ENCODE measurements at places on chromosomes 11 and 22.

DNA sequence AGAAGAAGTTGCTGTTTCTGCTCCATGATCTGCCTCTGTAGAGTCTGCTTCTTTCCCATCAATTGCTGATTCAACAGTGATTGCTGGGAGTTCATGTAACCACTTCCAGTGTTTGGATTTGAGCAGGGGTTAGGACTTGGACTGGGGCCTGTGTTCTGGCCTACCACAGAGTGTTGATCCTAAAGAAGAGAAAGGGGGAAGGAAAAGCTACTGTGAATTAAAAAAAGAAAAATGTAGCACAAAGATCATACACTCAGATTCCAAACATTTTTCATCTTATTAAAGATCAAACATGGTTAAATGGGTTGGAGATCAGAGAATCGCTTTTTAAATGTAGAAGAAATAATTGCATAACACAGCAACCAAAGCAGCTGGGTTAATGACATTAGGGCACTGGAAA is 67.6 kb upstream of the MTMR2 start:
- no peak for DNase-seq

- DNase-seq = no peak
These were observed 46.7 kb downstream of the DSCAML1 start for GRCh38 chr11:117750357-117750756.

GRCh38 chr11:2348986-2349385 is 28.1 kb upstream of the CD81 start:
- no peak for DNase-seq

DNA sequence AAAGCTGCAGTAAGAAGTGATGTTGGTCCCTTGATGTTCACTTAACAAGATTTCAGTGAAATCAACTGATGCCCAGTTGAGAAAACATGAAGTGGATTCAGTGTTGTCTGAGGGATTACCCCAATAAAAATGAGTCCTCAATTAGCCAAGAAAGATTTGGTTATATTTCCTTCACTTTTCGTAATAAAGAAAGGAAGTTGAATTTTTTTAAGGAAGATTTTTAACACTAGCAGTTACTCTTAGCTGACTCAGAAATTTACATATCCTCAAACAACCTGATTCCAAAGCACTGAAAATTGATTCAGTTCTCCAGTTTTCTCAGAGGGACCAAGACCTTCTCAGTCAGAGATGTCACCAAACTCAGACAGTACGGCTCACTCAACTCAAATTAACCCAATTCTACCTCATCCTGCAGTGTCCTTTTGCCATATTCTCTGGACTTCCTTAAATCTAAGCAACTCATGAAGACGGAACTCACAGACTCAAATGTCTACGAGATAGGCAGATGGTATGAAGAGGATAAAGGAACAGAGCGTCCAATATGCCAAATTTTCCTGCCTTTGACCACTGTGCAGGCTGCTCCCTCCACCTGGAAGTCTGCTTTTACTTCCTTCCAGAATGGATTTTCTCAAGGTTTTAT is 22.8 kb downstream of the SLC5A4 start:
- no peak for DNase-seq

DNA sequence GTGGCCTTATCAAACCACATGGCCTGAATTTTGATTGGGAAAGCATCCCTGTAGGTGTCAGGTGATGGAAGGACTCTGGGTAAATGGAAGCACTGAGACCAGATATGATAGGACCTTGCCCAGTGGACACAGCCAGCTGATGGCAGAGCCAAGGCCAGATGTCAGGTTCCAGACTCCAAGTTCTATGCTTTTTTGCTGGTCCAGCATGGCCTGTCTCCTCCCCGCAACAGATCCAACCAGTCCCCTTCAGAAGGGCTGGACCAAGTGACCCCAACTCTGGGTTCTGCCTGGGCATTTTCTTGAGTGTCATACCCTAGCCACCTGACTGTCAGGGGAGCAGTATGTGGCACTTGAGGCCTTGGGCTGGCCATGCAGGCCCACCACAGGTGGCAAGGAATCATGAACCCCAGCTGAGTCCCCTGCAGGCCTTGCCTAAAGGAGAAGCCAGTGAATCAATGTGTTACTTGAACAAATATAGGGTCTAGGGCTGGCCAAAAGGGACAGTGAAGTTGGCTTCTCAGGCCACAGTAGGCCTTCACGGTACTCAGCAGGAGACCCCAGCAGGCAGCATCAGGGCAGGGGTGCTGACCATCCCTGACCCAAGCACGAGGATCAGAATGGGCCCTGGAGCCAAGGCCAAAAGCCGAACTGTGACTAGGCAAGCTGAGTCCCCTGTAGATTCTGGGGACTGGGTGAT is 27.1 kb downstream of the KCNQ1OT1 start:
- DNase-seq = no peak

DNA sequence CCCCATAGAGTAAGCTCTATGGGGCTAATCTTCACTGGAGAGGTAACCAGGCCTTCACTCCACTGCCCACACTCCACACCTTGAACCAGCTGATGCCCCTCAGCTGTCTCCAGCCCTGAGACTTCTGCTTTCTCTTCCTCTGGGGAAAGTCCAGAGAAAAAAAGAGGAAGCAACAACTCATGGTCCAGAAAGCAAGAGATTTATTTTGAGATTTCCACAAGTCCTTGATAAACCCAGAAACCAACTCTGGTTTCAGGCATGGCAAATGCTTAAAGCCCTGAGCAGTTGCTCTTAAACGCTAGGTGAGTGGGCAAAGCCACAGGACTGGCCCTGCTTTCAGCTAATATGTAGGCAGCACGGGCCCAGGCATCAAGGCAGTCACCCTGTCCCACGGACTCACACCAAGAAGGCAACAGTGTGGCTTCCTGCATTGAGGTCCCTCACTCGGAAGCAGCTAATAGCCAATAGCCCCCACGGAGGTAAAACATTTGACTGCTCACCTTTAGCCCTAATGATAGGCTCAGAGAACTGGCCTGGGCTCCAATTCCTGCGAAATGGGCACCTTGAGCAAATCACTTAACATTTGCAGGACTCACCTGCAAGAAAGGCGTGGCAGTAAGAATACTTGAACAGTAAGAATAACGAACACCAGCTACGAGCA is 4.3 kb downstream of the CYB561A3 start:
- DNase-seq = no peak

- no peak for DNase-seq
These were observed 688 bp downstream of the SERPING1 start for GRCh38 chr11:57597916-57598830.

DNA sequence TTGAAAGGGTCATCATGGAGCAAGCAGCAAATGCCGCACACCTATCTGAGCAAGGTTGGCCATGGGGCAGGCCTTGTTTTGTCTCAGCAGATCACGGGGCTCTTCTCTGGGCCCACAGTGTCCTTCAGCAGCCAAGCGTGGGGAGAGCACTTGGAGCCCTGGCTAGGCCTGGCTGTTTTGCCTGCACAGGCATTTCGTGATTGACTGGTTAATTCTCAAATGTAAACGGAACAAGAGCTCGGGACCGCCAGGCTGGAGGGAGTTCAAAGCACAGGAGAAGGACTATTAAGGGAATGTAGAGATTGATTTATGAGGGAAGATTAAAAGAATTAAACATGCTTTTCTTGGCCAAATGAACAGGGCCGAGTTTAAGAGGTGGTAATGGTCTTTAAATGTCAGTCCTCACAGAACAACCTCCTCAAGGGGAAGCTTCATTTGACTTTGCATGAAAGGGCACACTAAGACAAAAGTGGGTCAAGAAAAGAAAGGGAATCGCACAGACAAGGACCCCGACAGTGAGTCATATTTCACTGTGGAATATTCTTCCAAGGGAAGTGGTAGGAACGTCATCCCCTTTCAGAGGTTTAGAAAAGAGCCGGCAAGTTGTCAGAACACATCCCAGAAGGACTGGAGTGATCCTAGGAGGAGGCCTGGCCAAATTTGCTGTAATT is 20.7 kb downstream of the SPON1 start:
- DNase-seq = no peak

DNA sequence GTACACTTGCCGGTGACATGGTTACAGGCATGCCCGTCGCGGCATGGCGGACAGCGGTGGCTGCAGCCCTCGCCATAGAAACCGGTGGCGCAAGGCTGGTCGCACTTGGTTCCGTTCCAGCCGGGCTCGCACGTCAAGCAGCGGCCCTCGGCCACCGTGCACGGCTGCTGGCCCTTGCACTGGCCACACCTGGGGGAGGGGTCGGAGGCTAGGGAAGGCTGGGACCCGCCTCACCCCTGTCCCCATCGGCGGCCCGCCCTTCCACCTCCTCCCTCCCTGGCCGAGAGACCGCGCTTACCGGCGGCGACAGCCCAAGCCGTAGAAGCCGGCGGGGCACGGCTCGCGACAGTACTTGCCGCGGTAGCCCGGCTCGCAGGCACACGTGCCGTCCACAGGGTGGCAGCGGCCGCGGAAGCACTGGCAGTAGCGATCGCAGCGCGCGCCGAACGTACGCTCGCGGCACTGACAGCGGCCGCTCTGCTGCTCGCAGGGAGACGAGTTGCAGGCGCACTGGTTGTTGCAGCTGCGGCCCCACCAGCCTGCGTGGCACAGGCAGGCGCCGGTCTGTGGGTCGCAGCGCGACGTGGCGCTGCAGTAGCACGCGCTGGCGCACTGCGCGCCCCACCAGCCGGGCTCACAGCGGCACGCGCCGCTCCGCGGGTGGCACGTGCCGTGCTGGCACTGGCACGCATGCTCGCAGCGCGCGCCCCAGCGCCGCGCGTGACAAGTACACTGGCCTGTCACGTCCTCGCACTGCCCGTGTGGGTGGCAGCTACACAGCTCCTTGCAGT is 6.7 kb downstream of the SCARF2 start:
- DNase-seq = no peak

DNA sequence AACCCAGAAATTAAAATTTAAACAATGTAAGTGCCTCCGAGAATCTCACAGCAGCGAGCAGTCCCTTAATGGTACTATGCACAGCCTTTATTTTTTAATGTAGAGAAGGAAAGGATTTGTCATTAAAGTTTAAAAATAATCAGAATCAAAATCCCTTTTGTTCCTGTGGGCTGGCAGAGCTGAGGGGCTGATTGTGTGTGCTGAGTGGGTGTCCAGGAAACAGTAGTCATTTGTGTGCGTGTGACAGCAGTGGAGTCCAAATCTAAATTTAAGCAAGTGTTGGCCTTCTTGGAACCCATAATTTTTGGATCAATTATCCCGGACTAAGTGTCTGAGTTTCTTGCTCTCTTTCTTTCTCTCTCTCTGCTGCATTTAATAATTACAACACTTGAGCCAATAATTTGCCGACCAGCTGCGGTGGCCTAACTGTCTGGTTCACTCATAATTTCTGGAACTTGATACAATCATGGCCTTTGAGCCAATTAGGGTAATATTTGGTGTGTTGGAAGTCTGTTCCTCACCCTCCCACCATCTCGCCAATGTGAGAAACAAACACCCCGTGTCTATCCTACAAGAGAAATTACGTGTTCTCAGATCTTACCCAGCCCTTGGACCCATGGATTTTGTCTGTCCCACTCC is 528.0 kb downstream of the SOX6 start:
- no peak for DNase-seq

DNA sequence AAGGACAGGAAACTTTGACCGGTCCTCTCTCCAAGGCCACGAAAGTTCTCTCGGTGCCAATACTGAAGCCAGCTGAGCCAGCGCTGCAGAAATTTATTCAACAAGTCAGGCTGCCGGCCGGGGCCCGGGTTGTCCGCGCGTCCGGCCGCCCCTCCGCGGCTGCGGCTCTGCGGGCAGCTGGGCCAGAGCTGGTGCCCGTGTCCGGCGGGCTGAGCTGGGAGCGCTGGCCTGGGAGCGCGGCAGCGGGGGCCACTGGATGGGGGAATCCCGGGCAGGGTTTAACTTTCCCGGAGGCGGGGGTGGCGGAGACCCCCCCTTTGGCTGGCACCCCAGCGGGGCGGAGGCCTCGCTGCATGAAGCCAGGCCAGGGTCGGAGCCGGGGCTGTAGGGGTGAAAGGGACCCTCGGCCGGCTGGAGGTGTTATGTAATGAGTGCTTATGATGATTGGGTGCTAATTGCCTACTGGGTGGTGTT is 12.3 kb upstream of the CACNA1I start:
- no peak for DNase-seq

DNA sequence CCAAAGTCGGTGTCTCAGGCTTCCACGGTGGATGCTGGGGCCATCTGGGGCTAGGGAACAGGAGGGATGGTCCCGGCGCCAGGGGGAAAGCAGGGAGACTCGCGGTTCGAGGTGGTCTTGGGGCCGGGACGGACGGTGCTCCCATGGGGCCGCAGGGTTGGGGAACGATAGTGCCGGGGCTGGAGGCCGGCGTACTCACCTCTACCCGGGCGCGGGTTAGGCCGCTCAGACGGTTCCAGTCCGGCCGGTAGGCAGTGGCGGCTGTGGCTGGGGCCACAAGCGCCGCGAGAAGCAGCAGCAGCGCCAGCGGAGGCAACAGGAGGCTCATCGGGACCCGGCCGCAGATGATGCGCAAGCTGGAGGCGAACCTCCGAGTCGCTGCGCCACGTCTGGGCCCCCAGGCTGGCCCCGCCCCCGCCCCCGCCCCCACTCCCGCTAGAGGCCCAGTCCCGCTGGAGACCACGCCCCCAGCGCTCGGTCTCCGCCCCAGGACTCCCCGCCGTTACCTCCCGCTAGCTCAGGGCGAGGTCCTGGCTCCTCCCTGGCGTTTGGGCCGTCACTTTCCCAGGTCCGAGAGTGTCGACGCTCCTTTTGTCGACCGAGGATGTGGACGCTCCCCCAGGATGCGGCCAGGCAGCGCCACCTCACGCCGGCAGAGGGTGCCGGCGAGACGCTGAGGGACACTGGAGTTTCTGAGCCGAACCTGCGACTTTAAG is at the start of gene SELENOM:
TSS of gene SELENOM (minus strand) at position 391 of the 716 bp plus-strand sequence. CDS start at position 328, 63 bp downstream.
- peak; percentile 87 for DNase-seq

DNA sequence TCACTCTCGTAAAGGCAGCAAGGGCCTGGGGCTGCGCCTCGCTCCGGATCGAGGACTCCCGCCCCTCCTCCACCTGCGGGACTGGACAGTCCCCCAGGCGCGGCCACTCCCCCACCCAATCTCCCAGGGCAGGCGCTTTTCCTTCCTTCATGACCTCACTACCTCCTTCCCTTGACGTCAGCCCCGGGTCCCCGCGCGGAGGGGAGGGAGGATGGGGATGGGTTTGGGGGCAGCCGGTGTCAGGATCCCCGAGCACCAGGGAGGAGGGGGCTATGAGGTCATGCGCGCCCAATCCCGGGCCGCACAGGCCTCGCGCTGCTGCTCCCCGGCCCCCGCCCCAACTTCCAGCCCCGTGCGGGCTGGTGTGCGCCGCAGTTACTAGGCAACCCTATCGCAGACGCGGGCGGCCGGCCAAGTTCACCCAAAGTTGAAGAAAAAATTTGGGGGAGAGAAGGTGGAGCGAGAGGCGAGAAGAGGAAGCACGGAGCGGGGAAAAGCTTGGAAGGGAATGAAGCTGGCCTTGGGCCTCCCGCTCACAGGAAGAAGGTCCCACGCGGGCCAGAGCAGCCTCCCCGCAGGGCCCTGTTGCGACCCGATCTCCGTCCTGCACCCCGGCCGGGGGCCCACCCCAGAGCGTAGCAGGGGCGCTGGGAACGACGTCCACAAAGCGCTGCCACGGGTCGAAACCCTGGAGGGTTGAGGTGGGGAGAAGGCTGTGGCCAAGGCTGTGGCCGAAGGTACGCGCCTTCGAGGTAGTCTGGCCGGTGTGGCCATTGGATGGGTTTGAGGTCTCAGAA is 8.3 kb downstream of the WT1 start:
- no peak for DNase-seq

GRCh38 chr11:47411884-47412746 is 3.7 kb downstream of the SLC39A13 start:
- DNase-seq = peak; percentile 70

- no peak for DNase-seq
These were observed 1000.4 kb downstream of the OPCML start for GRCh38 chr11:132531921-132532320.

GRCh38 chr11:64524158-64524527 is 66.9 kb upstream of the SLC22A12 start:
- no peak for DNase-seq

GRCh38 chr22:26570864-26571525 is 18.9 kb downstream of the TPST2 start:
- no peak for DNase-seq

Data from activated CD4-positive, CD25-positive, alpha-beta regulatory T cell treated with anti-CD3 and anti-CD28 coated beads, Interleukin-2, amount 50 U/mL, for 72 hours (primary cell).